Cardiac ventricle fibroblast (primary cell): ENCODE measurements at places on chromosomes 7 and 10. TPM values are rescaled to one million over a fixed set of nuclear protein-coding genes. Genes with fewer than 3 reads are reported as not detected.

Gene TEX47
- total RNA-seq, result not detected in 2 replicates

Gene SYNPO2L
- 0.06 TPM in 1 of 2 replicates, not detected in the other for total RNA-seq

Gene FAM25C
- not detected in 2 replicates for total RNA-seq

Gene AGMO
- 0.69 and 1.2 TPM in 2 replicates for total RNA-seq

Gene CNNM1
- total RNA-seq, result 0.05 and 0.06 TPM in 2 replicates

Gene ATG9B
- 0.25 TPM in 1 of 2 replicates, not detected in the other for total RNA-seq

Gene TET1
- 3.1 and 3.6 TPM in 2 replicates for total RNA-seq

Gene FFAR4
- total RNA-seq, result not detected in 2 replicates

Gene LMOD2
- total RNA-seq, result not detected in 2 replicates

Gene OR6V1
- not detected in 2 replicates for total RNA-seq

Gene PPP1R9A
- total RNA-seq, result under 0.01 and 0.06 TPM in 2 replicates

Gene FEZF1
- not detected in 2 replicates for total RNA-seq

Gene CPA2
- total RNA-seq, result not detected in 2 replicates

Gene IDI2
- not detected in 2 replicates for total RNA-seq

Gene ERVW-1
- not detected in 2 replicates for total RNA-seq

Gene VAX1
- not detected in 2 replicates for total RNA-seq

Gene TMEM236
- 0.06 and 0.15 TPM in 2 replicates for total RNA-seq

Gene CHAT
- not detected in 2 replicates for total RNA-seq

Gene MMP21
- total RNA-seq, result 0.15 TPM in 1 of 2 replicates, not detected in the other

Gene LOXL4
- total RNA-seq, result 3.9 and 4.6 TPM in 2 replicates

Gene PILRA
- total RNA-seq, result 1.2 TPM in 1 of 2 replicates, not detected in the other

Gene TFR2
- total RNA-seq, result 1.4 TPM in 1 of 2 replicates, not detected in the other

Gene TMEM178B
- total RNA-seq, result under 0.01 and 0.06 TPM in 2 replicates
